ENCODE measurements at places on chromosomes 16 and 17. TPM values are rescaled to one million over a fixed set of nuclear protein-coding genes. Genes with fewer than 3 reads are reported as not detected.

GRCh38 chr17:83132251-83133081, 53.1 kb downstream of the METRNL start:
- peak; percentile 55 for DNase-seq

DNA sequence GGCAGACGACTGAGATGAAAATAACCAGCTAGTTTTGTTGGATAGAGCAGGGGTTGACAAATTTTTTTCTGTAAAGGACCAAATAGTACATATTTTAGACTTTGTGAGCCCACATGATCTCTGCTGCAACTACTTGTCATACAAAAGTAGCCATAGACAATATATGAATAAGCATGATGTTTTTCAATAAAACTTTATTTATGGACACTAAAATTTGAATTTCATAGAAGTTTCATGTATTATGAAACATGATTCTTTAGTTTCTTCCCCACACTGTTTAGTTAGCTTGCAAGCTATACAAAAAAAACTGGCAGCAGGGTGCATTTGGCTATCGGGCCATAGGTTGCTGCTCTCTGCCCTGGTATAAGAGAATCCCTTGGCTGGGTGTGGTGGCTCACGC, 56.6 kb downstream of the LYRM1 start:
- no peak for DNase-seq

DNA sequence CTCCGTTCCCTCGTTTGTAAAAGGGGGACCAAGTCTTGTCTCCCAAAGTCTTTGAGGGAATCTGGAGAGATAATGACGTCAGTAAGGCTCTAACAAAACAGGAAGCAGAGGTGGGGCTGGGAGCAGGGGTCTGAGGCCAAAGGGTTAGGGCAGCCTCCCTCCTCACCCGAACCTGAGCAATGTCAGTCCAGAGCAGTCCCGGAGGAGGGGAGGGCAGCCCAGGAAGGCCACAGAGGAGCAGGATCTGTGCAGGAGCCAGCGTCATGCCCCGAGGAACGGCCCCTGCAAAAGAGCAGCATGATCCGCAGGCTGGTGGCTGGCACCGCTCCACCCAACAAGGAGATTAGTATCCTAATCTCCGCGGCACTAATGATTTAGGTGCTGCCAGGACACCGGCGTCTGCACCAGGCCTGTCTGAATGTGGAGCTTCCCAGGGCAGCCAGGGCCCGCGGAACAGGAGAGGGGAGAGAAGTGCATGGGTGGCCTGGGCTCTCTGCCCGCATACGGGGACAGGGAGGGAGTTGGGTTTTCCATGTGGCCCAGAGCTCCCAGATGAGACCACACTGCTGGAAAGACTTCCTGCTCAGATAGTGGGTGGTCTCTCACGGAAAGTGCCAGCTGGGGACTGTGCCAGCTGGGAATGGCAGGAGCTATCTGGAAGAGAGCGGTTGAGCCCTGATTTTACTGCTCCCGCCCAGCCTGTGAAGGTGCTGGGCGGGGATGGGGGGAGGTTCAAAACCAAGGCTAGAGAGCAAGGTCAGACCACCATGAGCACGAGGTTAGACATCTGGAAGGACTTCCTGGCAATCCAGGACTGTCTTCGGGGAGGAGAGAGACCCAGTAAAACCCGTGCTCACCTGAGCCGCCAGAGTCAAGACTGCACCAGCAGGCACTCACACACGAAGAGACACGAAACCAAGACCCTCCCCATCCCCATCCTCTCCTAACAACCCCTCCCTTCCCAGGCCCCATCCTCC, 11.0 kb upstream of the KRT17 start:
- DNase-seq = no peak

Gene CCL17
- total RNA-seq = 15.5 TPM

DNA sequence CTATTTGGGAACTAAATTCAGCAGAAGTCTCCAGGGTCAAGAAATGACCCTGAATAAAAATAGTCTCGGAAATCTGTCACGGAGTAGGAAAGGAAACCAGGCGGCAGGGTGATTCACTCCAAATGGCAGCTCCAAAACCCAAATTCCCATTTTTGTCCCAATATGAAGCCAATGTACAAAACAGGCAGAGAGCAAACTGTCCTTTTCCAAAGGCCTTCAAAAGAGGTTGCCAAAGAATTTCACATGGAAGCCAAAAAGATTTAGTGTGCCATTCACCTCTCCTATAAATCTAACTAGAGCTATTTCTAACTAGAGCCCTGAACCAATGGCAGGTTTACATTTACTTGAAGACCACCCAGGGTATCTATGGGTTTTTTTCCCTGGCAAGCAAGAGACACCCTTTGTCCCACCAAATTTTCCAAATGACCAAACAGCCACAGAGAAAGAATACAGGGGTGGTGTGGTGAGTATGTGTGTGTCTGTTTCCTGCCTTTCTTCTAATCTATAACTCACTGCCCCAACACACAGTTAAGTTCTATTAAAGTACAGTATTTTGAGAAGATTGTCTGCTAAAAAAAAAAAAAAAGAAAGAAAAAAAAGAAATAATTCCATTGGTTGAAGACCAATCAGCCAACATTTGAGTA, 6.8 kb downstream of the MYO1D start:
- DNase-seq = no peak

DNA sequence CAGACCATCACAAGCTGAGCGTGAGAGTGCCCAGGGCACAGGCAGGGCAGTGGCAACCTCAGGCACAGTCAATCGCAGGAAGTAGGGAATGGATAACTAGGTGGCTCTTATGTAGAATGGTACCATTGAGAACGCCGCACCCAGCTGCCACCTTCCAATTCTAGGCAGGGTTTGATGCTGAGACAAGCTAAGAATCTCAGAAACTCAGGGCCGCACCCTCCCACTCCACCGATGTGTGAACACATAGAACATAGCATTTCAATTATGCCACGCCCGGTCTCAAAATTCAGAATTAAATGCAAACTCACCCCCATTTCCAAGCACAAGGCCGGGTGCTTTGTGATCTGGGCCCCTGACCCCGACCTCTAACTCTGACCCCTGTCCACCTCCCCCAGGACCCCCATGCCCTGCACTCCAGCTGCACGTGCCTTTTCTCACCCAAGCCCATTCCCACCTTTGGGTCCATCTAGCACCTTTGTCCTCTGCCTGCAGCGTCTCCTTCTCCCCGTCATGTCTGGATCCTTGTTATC, 178.4 kb downstream of the C16orf95 start:
- DNase-seq = peak; percentile 18

DNA sequence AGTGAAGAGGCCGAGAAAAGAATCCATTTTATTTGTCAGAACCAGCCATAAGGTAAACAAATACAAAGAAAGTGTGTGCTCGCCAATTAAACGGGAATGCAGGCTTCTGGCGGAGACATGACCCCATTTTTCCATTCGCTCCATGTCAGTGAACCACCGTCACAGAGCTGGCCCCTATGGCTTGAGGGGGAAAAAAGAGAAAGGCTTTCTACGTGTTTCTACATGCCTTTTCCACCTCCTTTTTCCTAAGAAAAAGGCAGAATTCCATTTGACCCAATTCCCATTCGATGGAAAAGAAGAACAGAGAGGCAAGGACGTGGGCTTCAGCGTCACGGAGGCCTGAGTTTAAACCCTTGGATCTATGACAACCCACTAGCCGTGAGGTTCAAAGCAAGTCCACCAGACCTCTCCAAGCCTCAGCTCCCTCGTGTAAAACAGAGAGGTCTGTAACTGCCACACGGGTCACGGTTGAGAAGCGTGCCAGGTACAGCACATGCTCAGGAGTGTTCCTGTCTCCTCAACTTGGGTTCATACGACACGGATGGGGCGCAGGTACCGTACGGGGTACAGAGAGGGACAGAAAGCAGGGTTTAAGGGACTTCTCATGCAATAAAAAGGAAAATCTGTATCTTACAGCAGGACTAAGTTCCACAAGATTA, 91.9 kb downstream of the NXN start:
- DNase-seq = no peak

DNA sequence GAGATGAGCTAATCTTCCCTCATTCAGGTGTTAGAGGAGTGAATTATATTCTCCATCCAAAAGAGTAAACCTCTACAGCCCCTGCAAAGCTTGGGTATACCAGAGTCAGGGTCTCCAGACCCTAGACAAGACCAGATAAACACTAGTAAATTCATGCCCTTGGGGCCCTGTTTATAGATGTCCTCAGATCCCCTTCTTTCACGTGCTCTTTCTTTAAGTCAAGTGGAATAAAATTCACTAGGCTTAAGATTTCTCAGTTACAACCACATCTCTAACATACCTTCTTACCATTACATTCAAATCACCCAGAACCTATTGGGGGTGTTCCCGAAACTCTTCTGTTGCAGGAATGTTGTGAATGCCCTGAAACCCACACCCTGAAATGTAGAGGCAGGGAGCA, 2.2 kb upstream of the C17orf58 start:
- no peak for DNase-seq

Gene QPRT
- total RNA-seq = 15.0 TPM

Gene CCL8
- 1.5 TPM for total RNA-seq

DNA sequence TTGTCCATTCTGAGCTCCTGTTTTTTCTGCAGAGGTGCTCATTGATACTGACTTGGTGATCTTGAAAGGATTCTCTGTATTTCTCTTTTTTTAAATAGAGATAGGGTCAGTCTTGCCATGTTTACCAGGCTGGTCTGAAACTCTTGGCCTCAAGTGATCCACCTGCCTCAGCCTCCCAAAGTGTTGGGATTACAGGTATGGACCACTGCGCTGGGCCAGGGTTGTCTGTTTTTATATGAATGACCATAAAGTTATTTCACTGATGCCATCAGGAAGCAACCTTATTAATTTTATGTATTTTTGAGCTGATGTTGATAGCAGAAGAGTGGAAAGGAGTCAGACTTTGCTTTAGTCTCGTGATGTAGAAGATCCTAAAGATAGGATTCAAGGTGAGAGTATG, 35.7 kb upstream of the METTL9 start:
- DNase-seq = peak; percentile 11

Gene C16orf96
- total RNA-seq = 0.32 TPM

DNA sequence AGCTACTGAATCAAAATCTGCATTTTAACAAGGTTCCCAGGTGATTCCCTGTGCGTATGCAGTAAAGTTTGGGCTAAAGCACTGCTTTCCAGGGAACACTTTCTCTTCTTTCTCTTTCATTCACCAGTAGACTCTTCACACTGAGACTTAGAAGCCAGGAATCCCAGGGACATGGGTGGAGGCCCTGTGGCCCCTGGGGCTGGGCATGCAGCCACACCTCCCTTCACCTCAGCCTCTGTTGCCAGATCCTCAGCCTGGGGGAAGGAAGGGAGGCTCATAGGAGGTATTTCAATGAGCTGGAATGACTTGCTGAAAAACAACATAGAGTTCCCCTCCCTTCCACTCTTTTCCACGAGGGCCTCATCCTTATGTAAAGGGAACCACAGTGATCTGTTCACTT, 1.2 kb downstream of the G6PC3 start:
- no peak for DNase-seq

DNA sequence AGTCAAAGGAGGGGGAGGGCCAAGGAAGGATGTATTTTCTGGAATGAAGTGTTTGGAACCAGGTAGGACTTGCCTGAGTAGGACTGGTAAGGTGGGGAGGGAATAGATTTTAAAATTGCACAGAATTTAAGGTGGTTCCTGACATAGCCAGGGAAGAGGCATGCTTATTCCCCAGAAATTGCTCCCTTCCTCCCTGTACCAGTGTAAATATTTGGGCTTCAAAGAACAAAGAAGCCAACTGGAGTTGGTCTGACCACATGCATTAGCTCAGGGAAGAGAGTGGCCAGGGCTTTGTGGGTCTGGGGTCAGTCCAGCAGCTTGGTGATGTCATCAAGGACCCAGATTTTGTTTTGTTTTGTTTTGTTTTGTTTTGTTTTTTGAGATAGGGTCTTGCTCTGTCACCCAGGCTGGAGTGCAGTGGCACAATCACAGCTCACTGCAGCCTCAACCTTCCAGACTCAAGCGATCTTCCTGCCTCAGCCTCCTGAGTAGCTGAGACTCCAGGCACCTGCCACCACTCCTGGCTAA, 9.3 kb upstream of the MRTFB start:
- DNase-seq = no peak

Gene ITGB4
- 82.2 TPM for total RNA-seq

- DNase-seq = no peak
Measured at GRCh38 chr16:31000671-31001382, 9.6 kb downstream of the STX1B start.

Gene PPP1R1B
- total RNA-seq = 25.1 TPM

DNA sequence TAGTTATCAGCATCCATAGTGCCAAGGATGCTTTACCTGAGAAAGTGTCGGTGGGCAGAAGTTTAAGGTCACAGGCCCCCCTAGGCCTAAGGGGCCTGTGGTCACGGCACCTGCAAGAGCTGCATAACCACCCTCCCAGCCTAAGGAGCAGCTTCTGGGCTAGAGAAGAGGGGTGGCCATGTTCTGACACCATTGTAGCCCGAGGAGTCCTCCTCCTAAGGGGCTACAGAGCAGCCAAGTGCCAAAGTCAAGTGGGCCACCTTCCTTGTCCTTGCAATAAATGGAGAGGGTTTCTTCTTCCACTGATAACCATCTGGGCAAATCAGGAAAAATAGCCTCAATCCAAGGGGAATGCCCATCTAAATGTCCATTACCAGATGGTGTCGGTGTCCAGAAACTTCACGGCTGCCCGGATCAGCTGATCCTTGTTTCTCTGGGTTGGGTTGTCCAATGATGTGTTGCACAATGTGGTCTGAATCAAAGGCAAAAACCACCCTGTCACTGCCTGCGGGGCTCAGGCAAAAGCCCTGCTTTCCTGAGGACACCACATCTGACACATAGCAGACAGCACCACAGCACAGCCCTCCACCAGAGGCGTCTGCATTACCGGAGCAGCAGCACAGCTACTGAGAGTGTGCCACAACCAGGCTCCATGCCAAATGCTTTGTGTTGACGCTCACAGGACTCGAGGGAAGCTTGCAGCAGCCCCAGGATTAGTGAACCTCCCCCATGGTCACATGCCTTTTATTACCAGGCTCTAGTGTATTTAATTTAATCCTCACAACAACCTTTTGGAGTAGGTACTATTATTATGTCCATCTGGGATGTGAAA, 12.8 kb downstream of the ATPAF2 start:
- no peak for DNase-seq

Gene NPTX1
- 1.3 TPM for total RNA-seq

GRCh38 chr17:51833045-51833444, 325.5 kb downstream of the CA10 start:
- no peak for DNase-seq

DNA sequence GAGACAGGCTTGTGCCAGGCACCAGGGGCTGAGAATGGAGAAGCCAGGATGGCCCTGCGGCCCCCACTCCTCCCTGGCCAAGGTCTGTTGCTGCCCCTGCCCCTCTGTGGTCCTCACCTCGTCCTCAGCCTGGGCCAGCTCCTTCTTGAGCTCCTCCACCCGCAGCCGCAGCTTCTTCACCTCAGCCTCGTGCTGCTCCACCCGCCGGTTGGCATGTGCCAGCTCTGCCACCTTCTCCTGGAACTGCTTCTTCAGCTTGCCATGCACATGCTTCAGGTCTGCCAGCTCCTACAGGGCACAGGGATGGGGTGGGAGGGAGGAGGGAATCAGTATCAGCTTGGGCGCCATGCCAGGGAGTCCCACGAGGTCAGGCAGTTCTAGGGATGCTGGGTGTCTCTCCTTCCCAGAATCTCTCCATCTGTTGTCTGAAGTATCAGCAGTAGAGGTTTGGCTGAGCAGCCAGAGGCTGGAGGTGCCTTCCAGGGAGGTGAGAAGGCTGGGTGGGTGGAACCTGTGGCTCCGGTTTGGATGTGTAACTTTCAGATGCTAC, 20.1 kb downstream of the CCDC102A start:
- no peak for DNase-seq
